ENCODE measurements at places on chromosomes 3 and 15.

DNA sequence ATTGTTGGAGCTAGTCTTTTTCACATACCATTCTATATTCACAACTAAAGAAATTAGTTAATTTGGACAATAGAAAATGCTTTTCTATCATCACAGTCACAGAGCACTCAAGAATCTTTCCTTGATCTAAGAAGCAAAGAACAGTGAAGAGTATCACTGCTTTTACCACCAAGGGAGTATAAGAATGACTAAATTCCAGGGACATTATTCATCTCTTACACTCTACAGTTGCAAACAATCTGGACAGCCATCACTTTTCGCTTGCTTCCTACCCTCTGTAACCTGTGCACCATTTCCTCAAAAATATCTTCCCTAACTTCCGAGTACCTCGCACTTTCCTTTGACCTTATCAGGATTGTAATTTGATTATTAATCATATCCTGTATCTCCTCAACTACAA, 359.5 kb upstream of the TMCO5A start:
- DNase-seq = no peak

DNA sequence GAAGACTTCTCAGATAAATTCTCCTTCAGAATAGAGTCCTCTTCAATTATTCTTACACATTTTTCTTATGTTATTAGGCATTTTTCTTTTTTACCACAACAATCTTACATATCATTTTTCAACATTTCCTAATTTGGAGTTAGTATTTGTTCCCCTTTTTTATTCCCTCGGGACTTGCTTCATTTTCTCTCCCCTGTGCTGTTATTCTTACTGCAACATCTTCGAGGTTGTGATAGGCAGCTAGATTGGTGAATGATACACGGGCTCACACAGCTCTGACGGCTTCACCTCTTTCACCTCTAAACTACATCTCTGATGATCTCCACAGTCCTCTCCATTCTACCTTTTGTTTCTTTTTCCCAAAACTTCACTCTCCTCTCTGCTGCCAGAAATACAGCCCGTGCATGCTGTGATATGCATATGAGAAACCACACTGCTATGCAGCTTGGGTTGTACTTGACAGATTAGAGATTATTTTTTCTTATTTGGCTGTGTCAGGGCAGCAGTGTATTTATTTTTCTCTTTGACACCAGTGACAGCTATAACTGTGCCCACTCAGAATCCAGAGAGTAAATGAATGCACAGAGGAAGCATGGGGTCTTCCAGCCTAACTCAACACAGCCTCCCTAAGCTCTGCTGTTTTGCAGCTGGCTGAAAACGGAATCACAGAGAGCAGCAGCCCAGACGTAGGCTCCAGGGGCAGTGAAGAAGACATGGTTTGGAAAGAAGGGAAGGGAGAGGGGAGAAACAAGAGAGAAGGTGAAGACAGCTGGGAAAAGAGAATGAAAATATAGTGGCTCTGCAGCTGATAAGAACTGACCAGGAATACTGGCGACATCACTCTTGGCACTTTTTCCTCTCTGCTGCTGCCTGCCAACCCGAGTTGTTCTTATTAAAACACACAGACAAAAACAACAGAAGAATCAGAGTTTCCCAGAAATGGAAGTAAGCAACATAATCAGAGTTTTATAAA, 61.8 kb downstream of the SLC9A9 start:
- DNase-seq = no peak

DNA sequence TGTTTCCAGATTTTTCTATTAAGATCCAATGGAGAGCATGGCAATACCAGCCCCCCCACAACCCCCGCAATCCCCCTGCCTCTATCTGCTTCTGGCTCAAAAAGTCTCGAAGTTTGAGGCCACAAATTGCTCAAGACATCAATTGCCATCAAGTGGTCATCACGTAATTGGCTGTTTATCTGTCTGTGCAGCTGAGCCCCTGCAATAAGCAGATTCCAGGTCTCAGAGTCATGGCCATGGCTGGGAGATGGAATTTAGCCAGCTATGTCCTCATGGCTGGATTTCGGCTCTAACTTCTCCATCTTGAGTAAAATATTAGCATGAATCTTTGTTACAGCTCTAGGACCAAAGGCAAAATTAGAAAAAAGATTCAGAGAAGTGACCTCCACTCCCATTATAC, 22.7 kb downstream of the SSUH2 start:
- DNase-seq = no peak

GRCh38 chr3:62592408-62592807, 219.1 kb upstream of the FEZF2 start:
- no peak for DNase-seq

DNA sequence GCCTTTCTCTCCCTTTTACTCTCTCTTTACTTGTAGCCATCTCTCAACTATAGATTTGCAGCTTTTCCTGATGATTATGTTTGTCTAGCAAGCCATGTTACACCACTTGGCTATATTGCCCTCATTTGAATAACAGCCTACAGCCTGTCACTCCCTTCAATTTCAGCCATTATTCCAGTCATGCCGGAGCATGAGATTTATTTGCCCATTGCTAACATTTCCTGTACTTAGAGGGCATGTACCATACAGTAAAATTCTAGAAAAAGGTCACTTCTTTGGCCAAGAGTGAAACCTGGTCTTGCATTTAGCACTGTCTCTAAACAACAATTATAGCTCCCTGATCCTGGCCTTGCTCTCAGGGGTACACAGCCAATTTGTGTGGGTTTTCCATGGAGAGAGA, 221.7 kb upstream of the TMC3 start:
- DNase-seq = no peak

- no peak for DNase-seq
Observed at GRCh38 chr15:55775316-55775715, 32.4 kb upstream of the PRTG start.
